ENCODE measurements at places on chromosomes 1 and 21.

DNA sequence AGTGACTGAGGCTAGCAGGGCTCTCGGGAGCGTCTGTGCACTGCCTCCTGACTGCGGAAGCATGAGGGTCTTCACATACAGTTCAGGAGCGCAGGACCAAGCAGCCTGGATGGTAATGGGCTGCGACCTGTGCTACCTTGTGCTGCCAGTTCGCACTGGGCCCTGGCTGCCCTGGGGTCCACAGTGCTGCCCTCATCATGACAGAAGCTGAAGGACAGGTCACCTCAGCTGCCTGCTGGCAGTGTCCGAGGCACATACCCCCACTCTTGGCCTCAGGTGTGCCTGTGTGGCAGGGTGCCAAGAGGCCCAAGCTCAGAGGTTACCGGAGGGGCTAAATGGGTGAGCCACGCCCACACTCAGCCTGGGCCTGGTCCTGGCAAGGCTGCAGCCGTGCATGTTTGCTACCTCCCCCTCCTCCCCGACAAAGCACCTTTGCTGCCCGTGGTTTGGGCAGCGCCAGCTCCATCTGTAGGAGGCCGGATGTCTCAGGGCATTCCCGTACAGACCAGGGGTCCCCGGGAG lies 4.4 kb downstream of the JMJD4 start:
- no peak for DNase-seq

GRCh38 chr1:11450310-11450709 lies 28.6 kb upstream of the DISP3 start:
- DNase-seq: no peak

GRCh38 chr21:45134279-45135076 lies 60.1 kb downstream of the ADARB1 start:
- DNase-seq: no peak

GRCh38 chr1:234246638-234247116 lies 126.6 kb upstream of the COA6 start:
- no peak for DNase-seq

GRCh38 chr1:63958556-63958955 lies 184.7 kb downstream of the ROR1 start:
- no peak for DNase-seq

DNA sequence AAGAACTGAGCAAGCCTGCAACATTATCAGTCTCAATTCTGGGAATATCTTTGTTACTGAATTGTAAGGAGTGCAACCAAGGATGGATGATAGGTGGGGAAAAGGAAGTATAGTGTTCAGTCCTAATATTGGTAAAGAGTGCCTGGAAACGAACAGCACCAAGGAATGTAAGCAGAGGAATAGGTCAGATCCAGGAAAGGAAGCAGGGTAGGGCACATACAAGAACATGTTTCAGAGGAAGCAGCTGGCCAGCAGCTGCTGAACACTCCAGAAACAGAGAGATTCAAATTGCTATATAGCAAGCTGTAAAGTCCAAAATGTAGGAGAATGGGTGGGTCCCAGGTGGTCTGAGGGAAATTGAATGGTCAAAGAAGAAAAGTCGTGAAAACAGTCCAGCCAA lies 37.9 kb downstream of the CRB1 start:
- no peak for DNase-seq

- DNase-seq: no peak
Measured at GRCh38 chr1:70090141-70090540, 115.2 kb downstream of the LRRC40 start.

DNA sequence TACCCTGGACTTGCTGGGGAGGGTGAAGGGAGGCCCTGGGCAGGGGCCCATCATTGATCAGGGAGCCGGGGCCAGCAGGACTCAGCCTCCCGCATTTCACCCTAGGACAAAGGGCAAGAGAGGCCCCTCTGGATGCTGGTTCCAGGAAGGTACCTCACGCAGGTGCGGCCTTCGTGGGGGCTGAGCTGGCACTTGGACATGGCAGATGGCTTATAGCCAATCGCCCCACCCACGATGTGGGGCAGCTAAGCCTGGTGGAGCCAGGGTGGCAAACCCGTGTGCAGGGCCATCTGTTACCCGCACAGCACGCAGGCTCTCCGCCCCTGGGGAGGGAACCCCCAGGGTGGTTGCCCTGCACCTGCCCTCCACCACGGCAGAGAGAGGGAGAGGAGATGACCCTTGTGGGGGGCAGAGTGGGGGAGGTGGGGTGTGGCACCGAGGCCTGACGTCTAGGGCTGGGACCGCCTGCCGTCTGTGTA lies 2.5 kb downstream of the TFF3 start:
- peak; percentile 24 for DNase-seq

GRCh38 chr1:76763738-76764137 lies 103.5 kb upstream of the ST6GALNAC5 start:
- no peak for DNase-seq

DNA sequence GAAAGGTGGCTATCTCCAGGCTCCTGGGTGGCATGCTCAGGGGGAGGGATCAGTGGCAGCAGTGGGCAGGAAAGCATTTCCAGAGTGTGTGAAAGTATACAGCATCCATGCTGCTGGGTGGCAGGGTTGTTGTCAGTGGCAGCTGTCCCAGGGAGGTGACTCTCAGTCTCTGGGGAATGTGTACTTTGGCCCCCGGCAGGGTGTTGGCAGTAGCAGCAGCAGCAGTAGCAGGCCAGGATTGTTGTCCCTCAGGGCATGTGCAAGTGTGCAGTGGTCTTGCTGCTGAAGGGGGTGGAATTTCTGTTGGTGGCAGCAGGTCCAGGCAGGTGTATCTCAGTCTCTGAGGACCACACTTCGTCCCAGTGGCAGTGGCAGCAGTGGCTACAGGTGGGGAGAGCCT lies 71.7 kb upstream of the GUCA2B start:
- DNase-seq: no peak

DNA sequence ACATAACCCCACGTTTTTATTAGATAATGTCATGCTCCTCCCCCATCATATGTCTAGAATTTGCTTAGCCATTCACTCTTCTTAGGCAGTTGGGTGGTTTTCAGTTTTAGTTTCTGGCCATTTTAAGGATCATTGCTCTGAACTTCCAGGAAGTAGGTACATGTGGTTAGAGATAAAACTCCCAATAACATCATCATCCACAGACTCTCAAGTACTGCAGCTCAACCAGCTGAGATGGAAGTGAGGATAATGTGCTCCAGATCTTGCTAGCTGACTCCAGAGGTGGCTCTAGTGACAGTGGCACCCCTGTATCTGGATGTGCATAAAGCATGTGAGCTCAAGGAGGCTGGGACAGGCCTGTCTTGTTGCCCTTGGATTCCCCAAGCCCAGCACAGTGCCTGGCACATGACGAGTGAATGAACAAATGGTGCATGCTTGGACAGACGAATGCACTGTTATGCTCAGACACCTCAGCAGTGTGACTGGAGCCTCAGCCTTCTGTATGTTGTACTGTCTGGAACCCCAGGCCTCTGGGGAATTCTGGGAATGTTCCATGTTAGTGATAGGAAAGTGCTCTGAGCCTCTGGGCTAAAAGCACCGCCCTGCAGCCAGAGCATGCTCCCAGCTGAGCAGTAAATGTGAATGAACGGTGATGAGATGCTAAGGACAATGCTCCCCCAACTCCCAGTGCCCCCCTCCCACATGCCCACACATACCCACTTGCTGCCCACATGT lies 16.4 kb upstream of the KCNN3 start:
- DNase-seq: no peak

- DNase-seq: no peak
Measured at GRCh38 chr1:7680955-7681268, 90.2 kb upstream of the VAMP3 start.

- no peak for DNase-seq
Measured at GRCh38 chr1:16992102-16992501, 11.7 kb upstream of the MFAP2 start.

DNA sequence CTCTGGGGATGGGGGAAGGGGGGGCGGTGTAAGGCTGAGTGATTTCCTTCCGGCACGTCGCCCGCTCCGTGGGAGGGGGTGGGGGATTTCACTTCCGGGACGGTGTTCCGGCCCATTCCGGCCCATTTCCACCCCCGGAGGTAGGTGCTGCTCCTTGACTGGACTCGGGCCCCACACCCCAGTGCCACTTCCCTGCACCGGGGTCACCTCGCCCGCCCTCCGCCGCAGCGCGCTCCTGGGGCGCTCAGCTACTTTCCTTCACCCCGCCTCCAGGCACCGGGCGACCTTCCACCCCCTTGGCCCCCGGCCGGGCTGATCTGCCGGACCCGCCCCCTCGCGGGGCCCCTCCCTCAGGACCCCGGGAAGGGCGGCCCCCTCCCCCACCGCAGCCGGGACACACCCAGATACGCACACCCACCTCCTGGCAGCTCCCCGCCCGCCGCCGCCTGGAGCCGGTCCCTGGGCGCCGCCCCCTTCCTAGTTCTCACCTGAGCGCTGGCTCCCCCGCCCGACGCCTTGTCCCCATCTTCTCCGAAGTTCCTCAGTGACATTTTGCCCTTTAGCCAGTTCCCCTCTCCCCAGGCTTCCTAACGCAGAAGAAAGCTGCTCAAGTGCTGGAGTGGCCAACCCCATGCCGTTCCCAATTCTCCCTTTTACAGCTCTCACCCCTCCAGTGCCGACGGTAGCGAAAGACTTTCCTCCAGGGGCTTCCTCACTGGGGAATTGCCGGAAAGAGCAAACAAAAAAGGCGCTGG lies at the start of gene ZBTB37:
Gene ZBTB37, plus strand, starts transcription at position 115 of the 755 bp plus-strand sequence. CDS start 1,846 bp downstream, outside the sequence.
- DNase-seq: peak; percentile 72

- no peak for DNase-seq
Measured at GRCh38 chr1:110471131-110471530, 20.2 kb downstream of the PROK1 start.

DNA sequence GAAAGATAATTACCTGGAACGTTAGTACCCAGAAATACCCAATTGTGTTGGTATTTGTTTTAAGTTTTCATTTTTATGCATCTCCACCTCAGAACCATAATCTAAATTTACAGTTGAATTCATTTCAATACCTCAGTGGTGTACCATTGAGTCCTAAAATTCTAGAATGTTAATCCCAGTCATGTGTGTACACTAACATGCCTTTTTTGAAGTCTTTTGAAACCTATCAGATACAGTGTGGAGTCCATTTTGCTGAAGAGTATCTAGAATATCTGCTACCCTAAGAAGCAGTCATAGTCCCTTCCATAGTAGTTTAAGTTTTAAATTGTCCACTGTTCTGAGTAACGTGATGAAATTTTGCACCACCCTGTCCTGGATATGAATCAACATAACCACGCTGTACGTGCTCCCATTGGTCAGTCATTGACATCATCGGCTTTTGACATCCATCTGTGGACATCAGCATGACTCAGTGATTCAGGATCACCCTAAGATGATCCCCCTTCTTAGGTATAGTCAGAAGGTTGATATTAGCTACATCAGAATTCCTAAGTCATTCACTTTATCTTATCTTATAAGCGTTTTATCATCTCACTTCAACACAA lies 7.5 kb upstream of the ASH1L start:
- DNase-seq: no peak

DNA sequence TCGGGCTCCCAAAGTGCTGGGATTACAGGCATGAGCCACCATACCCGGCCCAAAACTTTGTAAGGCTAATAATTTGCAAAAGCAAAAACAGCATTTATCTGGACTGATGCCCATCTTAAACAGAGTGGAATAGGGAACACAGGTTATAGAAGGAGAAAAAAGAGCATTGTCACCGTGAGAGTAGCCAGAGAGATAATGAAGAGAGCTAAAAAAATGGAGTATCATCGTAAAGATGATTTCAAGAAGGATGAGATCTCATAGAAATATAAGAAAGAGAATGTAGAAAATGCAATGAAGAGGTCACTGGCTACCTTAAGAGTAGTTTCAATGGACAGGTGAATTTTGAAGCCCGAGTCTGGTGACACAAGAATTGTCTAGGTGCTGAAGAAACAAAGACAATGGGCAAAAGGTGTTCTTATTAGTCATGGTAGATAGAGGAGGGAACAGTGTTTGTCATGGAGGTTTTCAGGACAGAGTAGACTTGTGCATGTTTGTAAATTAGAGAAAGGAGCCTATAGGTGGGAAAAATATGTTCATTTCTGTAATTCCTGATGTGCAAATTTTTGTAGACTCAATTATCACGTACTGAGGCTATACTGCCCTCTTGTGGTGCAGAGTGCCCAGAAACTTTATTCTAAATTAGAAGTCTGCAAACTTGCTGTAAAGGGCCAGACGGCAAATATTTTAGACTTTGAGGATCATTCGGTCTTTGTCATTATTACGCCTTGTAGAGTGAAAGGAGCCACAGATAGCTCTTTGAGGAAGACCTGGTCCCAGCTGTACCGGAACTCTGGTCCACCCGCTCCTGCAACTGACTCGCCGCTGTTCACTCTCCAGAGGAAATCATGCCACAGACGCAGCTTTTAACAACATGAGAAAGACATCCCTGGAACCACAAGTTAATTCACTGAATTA lies 8.1 kb upstream of the TMEM183A start:
- peak; percentile 63 for DNase-seq

DNA sequence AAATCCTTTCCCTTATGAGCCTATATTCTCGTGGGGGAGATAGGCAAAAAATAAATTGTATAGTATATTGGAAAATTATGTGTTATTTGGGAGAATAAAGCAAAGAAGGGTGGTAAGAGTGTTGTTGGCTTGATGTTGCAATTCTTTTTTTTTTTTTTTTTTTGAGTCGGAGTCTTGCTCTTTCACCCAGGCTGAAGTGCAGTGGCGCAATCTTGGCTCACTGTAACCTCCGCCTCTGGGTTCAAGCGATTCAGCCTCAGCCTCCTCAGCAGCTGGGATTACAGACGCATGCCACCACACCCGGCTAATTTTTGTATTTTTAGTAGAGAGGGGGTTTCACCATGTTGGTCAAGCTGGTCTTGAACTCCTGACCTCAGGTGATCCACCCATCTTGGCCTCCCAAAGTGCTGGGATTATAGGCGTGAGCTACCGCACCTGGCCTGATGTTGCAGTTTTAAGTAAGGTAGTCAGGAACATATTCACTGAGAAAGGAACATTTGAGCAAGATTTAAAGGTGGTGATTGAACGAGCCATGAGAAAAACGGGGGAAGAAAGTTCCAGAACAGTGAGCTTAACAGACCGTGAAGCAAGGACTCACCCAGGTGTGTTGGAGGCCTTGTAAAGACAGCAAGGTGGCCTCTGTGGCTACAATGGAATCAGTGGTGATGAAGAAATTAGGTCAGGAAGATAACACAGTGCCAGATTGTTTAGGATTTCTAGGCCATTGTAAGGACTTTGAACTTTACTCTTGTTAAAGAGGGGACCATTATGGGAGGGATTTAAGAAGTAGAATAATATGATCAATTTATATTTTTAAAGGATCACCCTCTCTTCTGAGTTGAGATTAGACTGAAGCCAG lies 45.8 kb downstream of the RPRD2 start:
- no peak for DNase-seq

- no peak for DNase-seq
Measured at GRCh38 chr1:174912264-174912663, 87.5 kb upstream of the CACYBP start.

DNA sequence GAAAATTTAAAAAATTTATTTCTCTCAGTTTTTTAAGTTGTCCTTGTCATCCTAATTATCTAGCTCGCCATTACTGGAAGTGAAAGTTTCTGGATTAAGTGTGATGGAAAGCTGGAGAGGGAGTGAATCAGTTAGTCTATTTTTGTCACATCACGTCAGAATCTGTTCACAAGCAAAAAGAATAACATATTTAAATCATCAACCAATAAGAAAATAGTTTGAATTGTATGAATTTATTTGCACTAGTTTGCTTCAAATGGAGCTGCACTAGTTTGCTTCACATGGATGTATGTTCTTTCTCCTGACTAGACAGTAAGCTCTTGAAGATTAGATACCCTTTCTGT lies 22.8 kb downstream of the PHC2 start:
- no peak for DNase-seq

- peak; percentile 48 for DNase-seq
Measured at GRCh38 chr21:26572702-26573381, at the start of gene CYYR1. Gene CYYR1 (minus strand): TSS chr21:26573286. CDS start chr21:26572940, 346 bp downstream.

GRCh38 chr1:164617377-164618201 lies 58.6 kb downstream of the PBX1 start:
- peak; percentile 48 for DNase-seq
